Stimulated activated naive CD8-positive, alpha-beta T cell treated with anti-CD3 and anti-CD28 coated beads, Interleukin-15, amount 100 ng/mL, for 72 hours (primary cell): ENCODE measurements at places on chromosomes 16 and 17.

DNA sequence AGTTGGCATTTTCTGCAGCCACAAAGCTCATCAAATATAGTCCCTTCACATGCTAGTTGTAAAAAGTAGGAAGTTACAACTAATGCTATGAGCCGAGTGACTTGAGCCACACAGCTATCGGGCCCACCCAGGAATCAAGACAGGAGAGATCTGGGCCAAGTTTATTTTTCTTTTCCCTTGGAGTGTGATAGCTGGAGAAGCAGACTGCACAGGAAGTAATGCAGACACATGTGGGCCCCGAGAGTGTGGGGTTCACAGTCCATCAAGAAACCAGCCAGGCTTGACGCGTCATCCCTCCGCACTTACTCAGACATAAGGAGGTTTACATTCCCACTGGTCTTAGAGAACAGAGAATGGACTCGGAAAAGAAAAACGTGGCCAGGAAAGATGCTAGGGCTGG lies 403.1 kb upstream of the CDH11 start:
- no peak for DNase-seq

GRCh38 chr16:9054460-9054859 lies 37.0 kb upstream of the HAPSTR1 start:
- DNase-seq = no peak

DNA sequence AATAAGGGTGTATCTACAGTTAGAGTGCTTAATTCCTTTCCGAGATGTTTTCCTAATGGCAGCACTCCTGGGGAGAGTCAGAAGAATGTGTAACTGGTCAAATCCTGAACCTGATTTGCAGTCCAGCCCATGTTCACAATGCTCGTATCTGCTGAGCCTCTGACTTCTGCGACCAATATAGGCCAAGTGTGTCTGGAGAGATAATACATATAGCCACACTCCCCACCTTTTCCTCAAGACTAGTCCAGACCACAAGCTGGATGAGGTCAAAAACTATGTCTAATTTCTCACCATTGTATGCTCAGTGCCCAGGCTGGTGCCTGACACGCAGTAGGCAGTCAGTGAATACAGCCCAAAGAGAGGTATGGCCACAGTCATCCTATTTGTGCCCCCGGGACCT lies 58.0 kb downstream of the XYLT1 start:
- no peak for DNase-seq

DNA sequence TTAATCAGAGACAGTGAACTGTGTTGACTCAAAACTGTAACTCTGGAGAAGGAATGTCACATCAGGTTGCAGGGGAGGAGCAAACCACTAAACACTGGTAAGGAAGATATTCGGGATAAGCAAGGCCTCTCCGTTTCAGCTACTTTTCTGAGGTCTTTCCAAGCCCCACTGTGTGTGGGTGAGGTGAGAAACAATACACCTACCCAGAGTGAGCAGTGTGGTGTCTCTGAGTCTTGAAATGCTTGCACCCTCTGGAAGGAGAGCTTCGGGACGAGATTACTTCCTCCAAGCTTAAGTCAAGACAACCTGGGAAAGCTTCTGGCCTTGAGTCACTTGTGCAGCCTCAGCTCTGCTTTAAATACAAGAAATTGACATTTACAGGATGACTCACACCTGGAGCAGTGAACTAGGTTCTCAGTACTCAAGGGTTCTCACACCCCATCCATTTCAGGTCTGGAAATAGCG lies 2.5 kb upstream of the MAP3K14 start:
- DNase-seq = no peak

- no peak for DNase-seq
These were observed 17.7 kb downstream of the HID1 start for GRCh38 chr17:74954665-74955421.

DNA sequence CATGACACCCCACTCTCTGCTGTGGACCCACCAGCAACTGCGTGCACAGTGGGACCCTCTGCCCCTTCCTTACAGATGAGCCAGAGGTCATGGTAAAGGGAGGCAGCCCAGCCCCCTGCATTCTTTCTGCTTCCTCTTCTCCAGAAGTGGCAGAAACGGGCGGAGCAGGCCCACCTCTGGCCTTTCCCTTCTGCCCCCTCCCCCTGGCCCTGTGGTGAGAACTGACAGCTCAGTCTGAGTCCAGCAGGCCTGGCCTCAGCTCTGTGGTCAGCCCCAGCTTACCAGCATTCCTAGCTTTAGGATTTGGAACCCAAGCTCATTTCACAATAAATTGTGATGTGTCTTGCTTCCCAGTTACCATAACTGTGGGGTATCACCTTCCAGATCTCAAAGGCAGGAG lies 4.8 kb upstream of the ANKRD11 start:
- no peak for DNase-seq

DNA sequence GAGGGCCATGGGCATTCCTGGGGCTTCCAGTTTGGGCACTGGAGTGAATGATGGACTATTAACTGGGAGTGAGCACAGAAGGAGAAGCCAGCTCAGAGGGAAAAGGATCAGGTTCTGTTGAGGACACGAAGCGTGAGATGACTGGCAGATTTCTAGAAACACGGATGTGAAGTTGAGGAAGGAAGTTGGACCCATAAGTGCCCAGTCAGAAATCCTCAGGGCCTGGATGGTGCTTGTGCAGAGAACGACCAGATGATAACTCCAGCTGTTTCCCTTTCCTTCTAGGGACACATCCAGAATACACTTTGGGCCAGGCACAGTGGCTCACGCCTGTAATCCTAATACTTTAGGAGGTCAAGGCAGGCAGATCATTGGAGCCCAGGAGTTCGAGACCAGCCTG lies 23.3 kb upstream of the ANKRD40CL start:
- no peak for DNase-seq

- DNase-seq = no peak
These were observed 8.1 kb downstream of the DNAJC7 start for GRCh38 chr17:42009170-42009569.

DNA sequence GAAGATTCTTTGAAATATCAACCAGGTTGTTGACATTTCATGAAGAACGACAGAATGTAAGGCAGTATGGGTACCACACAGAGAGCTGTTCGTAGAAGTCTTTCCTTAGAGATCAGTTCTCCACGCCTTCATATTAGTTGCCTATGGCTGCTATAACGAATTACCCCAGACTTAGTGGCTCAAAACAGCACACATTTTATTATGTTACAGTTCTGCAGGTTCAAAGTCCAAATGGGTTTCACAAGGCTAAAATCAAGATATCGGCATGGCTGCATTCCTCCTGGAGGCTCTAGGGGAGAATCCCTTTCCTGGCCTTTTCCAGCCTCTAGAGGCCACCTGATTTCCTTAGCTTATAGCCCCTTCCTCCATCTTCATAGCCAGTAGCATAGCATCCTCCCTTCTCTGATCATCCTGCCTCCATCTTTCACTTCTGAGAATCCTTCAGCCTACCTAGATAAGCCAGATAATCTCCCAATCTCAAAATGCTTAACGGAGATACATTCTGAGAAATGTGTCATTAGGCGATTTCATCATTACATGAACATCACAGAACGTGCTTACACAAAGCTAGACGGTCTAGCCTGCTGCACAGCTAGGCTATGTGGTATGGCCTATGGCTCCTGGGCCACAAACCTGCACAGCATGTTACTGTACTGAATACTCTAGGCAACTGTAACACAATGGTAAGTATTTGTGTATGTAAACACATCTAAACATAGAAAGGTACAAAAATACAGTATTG lies 26.0 kb downstream of the ERCC4 start:
- DNase-seq = no peak

DNA sequence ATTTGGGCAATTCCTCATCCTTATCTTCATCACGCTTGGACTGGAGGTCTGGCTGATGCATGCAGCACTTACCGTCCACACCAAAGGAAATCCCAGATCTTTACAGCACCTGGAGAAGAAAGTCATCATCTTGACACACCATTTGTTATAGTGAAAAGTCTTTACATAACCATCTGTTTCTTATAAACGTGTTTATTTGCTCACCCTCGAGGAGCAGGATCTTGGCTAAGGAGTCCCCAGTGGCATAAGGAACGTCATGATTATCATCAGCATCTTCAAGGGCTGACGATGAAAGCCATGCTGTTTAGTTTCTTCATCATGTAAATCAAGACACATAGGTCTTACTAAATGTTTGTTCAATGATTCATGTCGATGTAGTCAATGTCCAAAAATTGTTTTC lies 248.8 kb upstream of the ELAC2 start:
- DNase-seq = no peak

DNA sequence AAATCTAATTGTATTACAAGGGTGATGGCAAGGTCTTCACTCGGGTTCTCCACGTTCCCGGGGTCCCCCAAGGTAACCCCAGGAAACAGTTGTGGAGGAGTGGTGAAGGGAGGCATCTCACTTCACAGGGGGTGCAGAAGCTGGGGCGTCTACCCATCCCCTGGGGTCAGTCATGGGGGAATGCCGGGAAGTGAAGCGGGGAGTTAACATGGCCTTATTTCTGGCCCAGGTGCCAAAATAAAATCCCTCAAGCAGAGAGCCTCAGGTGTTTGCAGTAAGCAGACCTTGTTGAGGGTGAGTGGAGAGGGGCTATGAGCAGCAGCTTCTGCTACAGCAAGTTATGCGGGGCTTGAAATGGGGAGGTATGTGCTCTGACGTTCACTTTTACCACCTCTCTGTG lies 9.0 kb upstream of the ATP2C2 start:
- no peak for DNase-seq

DNA sequence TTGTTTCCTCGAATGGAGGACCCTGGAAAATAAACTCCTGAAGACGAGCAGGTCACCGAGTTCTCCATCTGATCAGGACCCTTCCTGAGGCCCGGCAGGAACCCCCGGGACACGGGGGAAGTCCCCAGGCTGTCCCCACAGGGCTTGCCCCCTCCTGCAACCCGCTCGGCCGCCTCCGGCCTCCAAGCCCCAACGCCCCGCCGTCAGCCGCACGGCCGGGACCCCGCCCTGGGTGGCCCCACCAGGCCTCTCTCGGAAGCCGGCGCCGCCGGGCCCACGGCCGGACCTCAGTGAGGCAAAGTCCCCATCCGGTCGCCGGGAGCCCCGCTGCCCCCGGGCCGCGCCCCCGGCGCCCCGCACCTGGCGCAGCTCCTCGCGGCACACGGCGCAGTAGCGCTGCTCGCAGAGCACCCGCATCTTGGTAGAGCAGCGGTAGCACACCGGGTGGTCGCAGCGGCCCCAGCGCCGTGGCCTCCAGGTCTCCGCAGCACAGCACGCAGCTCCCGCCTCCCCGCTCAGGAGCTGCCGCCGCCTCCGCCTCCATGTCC lies 383 bp downstream of the ZNF598 start:
- DNase-seq = no peak

GRCh38 chr17:37274461-37274860 lies 101.3 kb upstream of the C17orf78 start:
- DNase-seq = no peak

- DNase-seq = no peak
These were observed 329.6 kb downstream of the CA10 start for GRCh38 chr17:51828901-51829300.

- DNase-seq = no peak
These were observed 87.3 kb downstream of the MAP2K6 start for GRCh38 chr17:69501591-69502468.

DNA sequence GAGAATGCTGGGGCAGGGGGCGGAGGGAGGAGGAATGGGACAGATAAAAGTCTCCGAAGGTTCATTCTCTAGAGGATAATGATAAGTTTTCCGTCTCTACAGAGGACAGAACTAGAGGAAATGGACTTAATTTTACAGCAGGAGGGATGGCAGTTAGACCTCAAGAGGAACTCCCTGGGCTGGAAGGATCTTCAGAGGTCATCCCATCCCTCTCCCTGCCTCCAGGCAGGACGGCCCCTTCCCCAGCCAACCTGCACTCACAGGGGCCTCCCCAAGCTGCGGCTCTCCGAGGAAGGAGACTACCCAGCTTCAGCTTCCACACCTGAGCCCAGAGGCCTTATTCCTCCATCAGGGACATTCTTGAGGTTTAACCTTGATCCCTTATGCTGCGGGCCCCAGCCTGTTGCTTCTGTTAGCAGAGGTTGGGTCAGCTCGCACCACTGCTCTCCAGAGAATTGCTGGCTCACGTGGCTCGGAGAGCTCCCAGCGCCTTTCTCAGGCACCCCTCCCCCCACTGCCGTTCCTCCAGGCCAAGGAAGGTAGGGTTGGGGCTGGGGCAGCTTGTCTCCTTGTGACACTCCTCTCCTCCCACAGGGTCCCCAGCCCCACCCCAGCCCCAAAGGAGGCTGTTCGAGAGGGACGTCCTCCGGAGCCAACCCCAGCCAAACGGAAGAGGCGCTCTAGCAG lies 8.5 kb downstream of the ELOB start:
- no peak for DNase-seq

DNA sequence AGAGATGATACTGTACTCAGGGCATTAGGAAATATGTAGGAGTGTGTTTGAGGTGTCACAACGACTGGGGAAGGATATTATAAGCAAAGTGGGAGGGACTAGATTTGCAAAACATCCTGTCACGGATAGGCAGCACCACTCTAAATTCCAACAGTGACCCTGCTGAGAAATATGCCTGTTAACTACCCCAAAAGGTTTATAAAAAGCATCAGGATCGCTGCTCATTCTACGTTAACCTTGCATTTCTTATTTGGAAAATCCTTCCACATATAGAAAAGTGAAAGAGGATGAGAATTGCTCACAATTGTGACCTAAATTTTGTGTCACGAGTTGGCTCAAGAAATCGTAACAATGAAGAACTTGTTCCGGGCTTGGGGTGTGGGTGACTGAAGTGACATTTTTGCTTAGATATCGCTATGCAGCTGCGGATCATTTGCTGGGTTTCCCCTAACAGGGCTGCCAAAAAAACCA lies 51.6 kb downstream of the N4BP1 start:
- no peak for DNase-seq

DNA sequence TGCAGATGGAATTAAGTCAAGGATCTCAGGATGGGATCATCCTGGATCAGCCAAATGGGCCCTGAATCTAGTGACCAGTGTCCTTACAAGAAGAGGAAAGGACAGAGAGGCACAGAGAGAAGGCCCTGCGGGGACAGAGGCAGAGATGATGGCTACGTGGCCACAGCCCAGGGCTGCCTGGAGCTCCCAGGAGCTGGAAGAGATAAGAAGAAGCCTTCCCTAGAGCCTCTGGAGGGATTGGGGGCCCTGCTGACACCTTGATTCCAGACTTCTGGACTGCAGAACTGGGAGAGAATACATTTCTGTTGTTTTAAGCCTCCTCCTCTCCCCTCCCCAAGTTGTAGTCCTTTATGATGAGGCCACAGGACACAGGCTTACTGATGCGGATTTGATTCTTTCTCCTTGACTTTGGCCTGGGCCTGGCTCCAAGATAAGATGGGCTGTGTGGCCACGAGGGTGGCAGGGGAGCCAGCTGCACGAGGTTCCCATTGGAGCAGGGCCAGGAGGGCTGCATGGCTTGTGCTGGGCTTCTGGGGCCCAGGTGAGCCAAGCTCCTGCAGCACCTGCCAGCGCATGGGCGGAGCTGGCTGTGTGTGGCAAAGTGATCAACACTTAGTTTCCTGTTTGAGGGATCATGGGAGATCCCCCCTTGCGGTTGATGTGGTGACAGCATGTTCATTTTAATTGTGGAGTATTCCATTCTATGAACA lies 146.1 kb downstream of the IRF8 start:
- peak; percentile 67 for DNase-seq
